ENCODE measurements at places on chromosomes 11 and 22.

DNA sequence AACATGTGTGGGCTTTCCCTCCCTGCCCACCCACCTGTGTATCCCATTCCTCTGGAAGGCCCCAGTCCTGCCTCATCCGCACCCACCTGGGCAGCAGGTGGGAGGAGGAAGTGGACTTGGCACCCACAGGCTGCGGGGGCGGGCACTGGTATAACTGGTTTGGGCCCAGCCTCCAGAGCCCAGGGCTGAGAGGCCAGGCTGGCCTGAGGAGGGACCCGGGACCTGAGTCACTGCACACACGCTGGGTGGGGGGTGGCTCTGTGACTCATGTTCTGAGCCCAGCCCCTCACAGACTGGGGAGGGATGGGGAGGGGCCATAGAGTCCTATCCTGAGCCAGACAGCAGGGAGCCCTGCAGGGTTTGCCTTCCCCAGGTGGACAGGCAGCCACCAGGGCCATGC lies 16.7 kb downstream of the PHLDA2 start:
- no peak for DNase-seq

DNA sequence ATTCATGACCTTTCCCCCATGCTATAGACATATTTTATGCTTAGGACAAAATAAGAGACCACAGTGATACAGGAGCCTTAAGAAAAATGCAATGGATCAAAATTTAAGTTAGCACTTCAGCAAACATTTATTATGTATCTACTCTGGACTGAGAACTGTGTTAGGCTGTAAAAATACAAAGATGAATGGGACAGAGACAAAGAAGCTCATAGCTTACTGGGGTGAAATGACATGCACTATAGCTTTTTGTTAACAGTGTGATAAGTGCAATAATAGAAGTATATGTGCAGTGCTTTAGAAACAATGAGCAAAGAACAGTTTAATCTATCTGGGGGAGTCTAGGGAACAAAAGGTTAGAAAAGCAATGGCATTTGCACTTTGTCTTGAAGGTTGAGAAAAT lies 1543.1 kb downstream of the FAM181B start:
- DNase-seq: no peak

GRCh38 chr22:24819911-24820461 lies 14.0 kb downstream of the SGSM1 start:
- DNase-seq: no peak

- no peak for DNase-seq
Observed at GRCh38 chr11:15807827-15808226, 548.5 kb downstream of the SOX6 start.

DNA sequence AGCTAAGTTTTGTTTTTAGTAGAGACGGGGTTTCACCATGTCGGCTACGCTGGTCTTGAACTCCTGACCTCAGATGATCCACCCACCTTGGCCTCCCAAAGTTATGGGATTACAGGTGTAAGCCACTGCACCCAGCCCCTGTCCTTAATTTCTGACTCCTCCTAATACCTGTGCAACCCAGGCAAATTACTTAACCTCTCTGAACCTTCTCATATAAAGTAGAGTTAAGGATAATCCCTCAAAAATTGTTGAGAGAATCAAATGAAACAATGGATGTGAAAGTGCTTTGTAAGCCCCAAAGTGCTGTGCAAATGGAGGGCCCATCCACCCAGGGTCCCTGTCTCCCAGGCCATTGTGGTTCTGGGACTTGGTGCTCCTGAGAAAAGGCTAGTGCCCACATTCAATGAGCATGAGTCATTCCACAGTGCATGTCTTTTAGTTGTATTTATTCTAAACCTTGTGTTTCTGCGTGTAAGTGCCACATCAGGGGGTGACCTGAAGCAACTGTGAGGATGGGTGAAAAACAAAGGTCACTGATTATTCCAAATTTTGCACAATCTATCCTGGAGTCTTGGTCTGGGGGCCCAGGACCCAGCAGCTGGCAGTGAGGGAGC lies 61.4 kb upstream of the PTPRJ start:
- no peak for DNase-seq

DNA sequence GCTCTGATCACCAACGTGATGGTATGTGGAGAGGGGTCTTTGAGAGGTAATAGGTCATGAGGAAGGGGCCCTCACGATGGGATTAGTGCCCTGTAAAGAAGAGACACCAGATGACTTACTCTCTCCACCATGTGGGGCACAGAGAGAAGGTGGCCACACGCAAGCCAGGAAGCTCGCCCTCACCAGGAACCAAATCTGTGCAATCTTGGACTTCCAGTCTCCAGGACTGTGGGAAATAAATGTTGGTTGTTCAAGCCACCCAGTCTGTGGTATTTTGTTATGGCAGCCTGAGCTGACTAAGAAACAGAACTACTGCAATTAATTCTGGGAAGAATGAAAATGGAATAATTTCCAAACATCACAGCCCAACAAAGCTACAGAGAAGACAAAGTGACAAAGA lies 117.5 kb downstream of the SNX19 start:
- no peak for DNase-seq

DNA sequence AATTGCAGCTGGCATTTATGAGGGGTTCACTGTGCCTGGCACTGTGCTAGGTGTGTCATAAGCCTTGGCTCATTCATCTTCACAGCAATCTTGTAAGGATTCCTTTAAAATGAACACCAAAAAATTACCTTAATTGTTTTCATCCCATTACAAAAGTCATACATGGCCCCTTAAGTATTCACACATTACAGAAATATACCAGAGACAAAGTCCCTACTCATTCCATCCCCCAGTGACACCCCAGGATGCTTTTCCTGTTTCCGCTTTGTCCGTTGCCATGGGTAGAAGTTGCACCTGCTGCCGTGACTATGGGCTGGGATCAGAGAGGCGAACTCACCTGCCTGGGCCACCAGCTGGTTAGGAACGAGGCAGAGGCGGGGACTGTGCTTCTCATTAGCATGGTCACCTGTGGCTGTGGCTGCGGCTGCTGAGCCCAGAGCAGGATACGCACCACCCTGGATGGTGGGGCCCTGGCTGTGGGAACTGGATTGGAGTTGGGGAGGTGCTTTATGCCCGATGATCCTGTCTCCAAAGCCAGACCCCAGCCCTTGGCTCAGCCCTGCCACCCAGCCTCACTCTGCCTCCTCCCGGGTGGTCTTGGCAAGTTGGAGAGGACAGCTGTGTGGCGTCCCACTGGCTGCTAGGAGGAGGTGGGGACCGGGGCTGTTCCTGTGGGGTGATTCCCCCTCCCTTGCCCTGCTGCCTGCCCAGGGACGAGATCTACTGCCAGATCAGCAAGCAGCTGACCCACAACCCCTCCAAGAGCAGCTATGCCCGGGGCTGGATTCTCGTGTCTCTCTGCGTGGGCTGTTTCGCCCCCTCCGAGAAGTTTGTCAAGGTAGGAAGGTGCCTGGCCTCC lies 60.8 kb downstream of the MYO7A start:
- no peak for DNase-seq

DNA sequence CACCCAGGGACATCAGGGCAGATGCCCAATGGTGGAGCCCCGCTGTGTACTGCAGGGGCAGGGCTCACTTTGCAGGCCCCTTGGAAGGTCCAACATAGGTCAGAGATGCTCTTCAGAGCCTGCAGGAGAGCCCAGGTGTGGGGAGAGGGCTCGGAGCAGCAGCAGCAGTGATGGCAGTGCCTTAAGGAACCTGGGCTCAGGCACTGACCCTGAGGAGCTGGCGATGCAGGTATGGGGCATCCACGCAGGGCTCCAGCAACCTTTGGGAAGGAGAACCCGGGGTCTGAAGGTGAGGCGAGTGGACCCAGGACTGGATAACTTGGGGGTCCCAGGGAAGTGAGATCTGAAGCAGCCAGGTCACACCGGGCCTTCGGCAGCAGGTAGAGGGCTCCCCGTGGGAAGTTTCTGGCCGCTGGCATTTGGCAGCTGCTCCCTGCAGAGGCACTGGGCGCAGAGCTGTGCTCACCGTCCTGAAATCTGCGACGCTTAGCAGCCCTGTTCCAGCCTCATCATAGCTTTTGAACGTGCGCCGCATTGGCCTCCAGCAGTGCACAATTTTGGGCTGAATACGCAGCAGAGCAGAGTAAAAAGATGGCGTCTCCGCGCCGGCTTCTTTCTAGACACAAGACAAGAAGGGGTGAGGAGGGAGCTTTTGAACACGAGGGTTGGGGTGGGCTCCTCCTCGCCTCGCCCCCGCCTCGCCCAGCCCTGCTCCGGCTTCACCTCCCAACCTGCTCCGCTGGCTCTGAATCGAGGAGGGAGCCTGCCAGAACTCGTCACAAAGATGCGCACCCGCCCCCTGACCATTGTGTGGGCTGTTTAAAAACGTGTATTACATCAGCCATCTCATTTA lies 118.8 kb downstream of the MPPED1 start:
- DNase-seq: no peak

DNA sequence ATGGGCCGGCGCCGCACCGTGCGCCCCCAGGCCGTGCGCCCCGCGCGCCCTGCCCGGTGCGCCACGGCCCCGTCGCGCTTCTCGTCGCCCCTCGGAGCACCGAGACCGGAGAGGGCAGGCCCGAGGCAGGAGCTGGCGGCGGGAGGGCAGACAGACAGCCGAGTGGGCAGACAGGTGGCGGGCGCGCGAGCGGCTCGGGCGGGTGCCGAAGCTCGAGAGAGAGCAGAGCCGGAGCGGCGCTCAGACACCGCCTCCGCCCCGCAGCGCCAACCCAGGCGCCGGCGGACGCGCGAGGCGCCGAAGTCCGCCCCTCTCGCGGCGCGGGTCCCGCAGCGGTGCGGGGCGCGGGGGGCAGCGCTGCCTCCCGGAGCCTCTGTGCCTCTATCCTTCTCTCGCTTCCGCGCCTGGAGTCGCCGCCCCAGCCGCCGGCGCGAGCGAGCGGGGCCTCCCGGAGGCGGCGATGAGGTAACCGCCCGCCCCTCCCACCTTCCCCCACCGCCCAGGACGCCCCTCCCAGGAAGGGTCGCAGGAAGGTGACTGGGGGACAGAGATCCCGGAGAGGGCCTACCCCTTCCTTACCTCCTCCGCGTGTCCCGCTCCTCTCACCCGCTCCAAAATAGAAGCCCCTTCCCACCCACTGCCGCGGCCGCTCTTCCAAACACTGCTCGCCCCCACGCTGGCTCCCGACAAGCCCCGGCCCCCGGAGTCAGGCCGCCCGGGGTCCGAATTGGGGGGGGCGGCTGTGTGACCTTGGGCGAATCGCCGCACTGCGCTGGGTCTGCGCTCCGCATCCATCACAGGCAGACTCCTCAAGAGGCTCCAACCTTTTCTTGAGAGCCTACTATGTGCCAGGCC lies at the start of gene RASL10A:
Gene RASL10A (minus strand): TSS at position 412 of the 855 bp plus-strand sequence. CDS start 451 bp downstream, outside the sequence.
- no peak for DNase-seq

GRCh38 chr22:17629641-17630040 lies 1.1 kb upstream of the ATP6V1E1 start:
- no peak for DNase-seq

GRCh38 chr11:30328681-30329080 lies 5.8 kb downstream of the ARL14EP start:
- no peak for DNase-seq

DNA sequence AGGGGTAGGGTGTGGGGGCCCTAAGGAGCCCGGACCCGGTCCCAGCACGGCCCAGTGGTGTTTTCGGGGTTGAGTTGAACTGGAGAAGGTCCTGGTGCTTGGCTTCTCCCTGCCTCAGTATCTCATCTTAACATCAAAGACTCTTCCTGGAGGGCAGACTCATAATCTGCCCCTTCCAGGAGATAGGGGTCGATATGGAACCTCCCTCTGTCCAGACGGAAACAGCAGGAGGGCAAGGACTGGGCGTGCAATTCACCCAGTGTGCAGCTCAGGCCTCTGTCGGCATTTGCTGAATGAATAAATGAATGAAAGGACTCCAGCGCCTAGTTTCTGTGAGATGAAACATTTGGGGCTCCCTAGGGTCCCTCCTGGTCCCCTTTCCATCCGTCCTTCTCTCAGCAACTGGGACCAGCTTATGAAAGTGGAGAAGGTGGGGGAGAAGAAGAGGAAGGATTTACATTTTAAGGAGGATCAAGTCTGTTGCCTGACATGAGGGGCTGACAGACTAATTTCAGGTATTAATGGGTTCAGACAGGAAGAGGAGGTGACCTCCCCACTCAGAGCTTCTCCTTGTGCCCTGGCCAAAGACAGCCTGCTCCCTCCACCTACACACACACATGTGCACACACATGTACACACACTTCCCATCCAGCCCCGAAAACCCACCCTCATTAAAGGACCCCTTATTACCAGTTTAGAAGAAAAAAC lies 1.1 kb upstream of the SHISA8 start:
- DNase-seq: no peak

DNA sequence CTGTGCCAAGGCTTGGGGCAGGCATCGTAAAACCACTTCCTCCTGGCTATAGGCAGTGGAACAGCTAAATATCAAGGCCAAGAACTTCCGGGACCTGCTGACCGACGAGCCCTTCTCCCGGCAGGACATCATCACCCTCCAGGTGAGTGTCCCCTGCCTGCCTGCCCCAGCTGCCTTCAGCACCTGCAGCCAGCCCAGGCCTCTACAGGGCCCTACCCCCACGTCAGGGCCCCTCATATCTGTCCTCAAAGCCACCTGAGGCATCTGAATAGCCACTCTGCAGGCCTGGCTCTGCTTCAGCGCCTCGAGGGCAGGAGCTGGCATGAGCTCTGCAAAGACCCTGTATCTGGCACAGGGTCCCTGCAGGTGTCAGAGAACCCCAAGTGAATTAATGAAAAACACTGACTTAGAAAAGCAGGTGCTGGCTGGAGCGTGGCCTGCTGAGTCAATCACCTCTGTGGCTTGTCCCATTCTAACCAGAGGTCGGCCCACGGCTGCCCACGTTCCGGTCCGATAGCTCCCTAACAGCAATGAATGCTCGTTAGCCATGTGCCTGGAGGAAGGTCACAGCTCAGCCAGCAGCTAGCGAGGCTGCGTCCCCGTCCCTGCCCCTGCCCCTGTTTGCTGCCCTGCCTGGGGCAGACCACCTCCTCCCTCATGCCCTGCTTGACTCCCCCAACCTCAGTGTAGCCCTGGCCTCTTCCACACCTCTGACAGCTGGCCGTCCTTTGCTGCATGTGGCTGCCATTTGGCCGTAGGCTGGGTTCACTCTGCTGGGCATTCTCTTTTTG lies 16.8 kb downstream of the PPIL2 start:
- DNase-seq: no peak

All from SIG-M5 (cell line).